GM23338 (cell line): ENCODE measurements at places on chromosomes 11 and 22.

- DNase-seq, result peak; percentile 33
- peaks cover 42% of the 10 kb centered on the region for H3K4me1 ChIP-seq
- H3K27me3 ChIP-seq, result peaks cover 16% of the 10 kb centered on the region
Observed at GRCh38 chr22:19290400-19291217, 910 bp downstream of the CLTCL1 start.

DNA sequence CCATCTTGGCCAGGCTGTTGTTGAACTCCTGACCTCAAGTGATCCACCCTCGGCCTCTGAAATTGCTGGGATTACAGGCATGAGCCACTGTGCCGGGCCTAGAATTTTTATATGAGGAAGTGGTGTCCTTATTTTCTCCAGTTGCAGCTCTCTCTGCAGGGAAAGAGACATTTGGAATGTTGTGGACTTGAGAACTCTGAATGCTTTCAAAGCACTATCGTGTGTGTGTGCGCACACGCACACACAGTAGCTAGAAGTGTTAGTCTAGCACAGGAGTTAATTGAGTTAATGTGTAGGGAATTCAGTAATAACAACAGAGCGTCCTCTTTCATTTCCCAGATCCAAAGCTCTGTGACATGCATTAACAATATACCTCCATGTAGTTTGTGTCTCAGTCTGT, 164.0 kb upstream of the RASSF10 start:
- H3K27ac ChIP-seq, result peak overlapping the region; percentile 50; the same call in 1 of the 2 replicates
- no peaks in the 10 kb centered on the region for H3K36me3 ChIP-seq
- no peaks in the 10 kb centered on the region for H3K27me3 ChIP-seq
- H3K4me3 ChIP-seq, result no peak overlapping the region
- peaks cover 68% of the 10 kb centered on the region for H3K4me1 ChIP-seq

DNA sequence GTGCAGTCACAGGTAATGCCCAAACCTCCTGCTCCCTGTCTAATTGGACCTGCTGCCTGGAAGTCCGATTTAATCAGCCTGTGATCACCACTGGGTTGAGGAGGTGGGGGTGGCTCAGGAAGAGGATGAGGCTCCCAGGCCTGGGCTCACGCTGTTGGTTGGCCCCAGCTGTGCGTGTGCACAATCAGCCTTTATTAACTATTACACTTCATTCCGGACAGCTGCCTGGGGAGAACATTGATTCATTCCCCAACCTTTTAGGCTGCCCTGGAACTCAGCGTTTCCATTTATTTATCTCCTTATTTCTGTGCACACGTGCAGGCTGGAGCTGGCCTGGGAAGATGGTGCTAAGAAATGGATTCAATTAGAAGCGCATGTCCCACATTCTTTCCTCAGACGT, 123.4 kb downstream of the DSCAML1 start:
- H3K27ac ChIP-seq, result no peak overlapping the region
- peaks cover 22% of the 10 kb centered on the region for H3K4me1 ChIP-seq
- no peaks in the 10 kb centered on the region for H3K36me3 ChIP-seq

GRCh38 chr22:24003887-24004286, 1.4 kb downstream of the GSTT4 start:
- H3K27ac ChIP-seq, result no peak overlapping the region
- H3K4me1 ChIP-seq, result peaks cover 8% of the 10 kb centered on the region; the same call in 1 of the 2 replicates
- H3K4me3 ChIP-seq, result no peak overlapping the region
- DNase-seq, result no peak
- no peaks in the 10 kb centered on the region for H3K36me3 ChIP-seq

DNA sequence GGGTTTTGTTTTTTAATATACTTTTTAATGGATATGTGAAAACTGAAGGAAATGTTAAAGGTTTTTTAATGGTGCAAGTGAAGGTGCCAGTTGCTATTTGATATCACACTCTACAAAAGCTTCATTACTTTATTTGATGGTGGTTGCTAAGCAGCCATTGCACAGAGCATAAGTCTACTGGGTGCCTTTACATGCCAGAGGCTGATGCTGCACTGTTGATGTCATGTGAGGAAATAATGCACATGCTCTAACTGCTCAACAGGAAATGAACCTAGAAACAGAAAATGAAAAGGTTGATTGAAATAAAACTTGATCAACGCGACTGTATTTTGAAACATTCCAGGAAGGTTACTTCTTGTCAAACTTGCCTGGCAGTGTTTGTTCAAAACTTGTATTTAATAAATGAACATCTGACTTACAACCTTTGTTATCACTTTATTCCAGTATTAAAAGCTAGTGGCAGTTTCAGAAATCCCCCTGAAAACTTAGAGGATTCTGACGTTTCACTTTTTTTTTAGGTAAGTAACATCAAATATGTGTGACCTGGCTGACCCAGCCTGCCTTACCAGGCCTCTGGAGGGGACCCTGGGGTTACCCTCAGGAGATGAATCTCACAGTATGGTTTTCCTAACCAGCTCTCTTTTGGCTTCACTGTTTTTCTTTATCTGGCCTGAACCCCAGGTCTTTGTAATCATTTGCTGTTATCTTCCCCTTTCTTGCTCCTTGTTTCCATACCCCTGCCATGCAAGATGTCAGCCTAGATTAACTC, 2.4 kb upstream of the ATP5MG start:
- no peak overlapping the region for H3K27ac ChIP-seq
- H3K27me3 ChIP-seq, result no peaks in the 10 kb centered on the region

DNA sequence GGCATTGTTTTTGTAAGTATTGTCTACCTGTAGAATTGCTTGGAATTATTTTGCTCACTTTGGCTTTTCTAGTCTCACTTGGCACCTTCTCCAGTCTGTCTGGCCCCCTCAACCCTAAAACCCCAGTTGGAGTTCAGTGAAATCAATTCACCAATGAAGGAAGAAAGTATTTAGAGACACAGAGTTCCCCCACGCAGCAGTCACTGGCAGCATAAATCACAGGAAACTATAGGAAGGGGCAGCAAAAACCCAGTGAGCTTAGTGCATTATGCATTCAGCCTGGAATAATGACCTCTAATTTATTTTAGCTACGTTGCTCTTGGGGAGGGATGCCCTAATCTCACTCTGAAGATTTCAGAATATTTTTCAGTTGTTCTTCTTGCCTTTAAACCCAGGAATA, 204.7 kb upstream of the BLID start:
- no peak for DNase-seq
- H3K4me3 ChIP-seq, result no peak overlapping the region

DNA sequence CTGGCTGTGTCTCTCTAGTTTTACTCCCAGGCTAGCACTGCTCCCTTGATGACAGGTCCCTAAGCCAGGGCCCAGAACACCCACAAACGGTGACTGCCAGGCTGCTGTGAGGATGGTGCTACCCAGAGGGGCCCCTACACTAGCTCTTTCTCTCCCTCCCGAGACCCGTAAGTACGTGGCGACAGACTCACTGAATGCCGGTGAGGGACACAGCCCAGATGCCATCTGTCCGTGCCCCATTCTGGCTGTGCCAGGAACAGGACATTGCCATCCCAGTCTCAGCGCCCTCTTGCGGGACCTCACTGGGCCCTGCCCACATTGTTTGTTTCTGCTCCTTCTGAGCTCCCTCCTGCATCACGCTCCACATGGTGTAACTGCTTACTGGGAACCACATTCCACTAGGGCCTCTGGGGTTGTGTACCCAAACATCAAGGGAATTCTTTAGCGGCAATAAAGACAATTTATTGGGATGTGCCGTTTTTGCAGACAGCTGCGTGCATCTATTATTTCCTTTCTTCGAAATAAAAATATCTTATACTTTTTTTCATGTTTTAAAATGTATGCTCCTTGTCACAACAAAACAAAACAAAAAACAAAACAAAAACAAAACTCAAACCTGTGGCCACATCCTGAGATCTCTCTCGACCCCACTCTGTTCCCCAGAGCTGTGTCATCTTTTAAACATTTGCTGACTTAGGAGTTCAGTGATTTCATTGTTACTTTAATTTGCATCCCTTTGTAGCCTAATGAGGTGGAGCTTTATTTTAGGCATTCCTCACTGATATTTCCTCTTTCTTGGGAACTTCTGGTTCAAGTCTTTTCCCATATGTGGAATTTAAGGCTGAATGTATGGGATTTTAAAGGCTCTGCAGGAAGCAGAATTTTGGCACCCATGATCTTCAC, 4.4 kb upstream of the TPCN2 start:
- H3K4me1 ChIP-seq, result peaks cover 20% of the 10 kb centered on the region; the same call in 1 of the 2 replicates
- peak; percentile 88 for DNase-seq
- H3K36me3 ChIP-seq, result no peaks in the 10 kb centered on the region
- H3K4me3 ChIP-seq, result no peak overlapping the region

DNA sequence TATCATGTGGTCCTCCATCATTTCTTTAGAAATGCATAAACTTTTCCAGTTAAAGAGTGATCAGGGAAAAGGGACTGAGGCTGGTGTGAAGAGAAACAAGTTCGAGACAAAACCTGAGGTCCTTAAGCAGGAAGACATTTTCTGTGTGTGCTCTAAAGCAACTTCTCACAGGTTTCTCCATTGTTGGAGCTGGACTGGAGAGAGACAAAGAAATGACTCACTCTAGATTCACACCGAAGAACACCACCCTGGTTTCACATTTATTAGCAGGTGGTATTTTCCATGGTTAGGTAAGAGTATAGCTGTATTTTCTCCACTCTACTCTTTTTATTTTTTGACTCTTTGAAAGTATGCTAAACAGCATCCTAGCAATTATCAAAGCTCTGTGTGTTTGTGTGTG, 736.4 kb downstream of the KCNA4 start:
- no peak for DNase-seq
- H3K27me3 ChIP-seq, result no peaks in the 10 kb centered on the region
- no peaks in the 10 kb centered on the region for H3K4me1 ChIP-seq
- no peak overlapping the region for H3K27ac ChIP-seq

DNA sequence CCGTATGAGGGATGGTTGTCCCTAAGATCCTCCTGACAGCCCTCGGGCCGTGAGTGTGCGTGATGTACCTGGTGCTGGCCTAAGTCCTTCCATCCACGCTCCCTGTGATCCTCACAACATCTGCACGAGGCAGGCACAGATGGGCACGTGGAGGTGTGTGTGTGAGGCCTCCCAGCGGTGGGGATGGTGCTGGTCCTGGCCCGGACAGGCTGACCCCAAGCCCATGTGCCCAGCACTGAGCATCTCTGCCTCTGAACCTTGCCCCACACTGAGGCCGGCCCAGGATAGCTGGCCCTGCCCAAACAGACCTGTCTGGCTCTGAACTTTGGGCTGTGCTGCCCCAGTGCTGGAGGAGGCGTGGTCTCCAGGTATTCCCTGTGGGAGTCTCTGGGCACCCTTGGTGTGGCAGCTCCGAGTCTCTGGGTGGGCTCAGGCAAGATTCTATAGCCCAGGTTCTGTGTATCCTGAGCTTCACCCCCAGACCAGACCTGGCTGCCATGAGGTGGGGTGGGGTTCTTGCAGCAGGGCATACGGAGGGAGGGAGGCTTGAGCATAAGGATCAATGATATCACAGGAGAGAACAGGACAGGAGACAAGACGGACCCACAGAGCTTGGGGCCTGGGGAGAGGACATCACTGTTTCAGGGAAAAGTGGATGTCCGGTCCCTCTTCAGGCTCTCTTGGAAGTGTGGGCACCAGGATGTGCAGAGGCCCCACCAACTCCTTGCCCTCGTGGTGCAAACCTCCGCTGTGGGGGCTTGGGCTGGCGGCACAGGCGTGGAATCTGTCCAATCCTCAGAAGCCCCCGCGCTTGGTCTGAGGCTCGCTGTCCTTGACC, 881.8 kb downstream of the BRD1 start:
- no peaks in the 10 kb centered on the region for H3K4me1 ChIP-seq
- no peaks in the 10 kb centered on the region for H3K27me3 ChIP-seq
- H3K36me3 ChIP-seq, result no peaks in the 10 kb centered on the region
- no peak for DNase-seq
- no peak overlapping the region for H3K27ac ChIP-seq
- no peak overlapping the region for H3K4me3 ChIP-seq
